ENCODE measurements at places on chromosomes 6 and 20.

GRCh38 chr20:10898552-10898951 is 224.8 kb upstream of the JAG1 start:
- no peak for DNase-seq

DNA sequence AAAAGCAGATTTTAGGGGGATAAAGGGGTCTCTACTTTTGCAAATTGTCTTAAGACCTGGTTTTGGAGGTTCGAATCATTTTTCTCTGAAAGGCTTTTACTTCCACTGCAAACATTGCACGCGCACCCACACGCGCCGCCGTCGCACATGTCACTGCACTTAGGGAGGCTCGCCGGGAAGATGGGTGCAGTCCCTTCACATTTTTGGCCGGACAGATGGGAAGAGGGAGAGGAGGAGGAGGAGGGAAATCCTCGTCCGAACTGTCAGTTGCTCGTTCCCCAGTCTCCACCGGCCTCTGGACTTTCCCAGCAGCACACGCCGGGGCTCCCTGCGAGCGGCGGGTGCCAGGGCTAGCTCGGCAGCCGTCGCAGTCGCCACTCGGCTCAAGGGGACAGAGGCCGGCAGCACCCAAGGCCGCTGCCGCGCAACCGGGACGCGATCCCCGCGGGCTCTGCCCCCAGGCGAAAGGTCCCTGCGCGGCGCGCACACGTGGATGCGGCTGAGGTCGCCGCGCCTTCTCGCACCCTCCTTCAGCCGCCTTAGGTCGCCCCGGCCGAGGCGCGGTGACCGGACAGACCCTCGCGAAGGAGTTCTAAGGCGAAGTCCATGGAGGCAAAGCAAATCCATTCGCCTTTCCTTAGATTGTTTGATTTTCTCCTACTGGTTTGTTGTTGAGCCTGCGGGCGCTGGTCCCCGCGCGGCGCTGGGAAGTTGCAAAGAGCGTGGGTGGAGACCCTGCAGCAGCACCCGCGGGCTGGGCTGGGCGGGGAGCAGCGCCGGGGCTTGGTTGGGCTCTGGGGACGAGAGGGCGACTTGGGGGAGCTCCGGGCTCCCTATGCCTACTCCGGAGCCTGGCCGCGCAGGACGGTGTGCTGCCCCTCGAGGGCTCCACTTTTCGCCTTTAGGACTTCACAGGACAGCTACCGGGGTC is 1.2 kb downstream of the MYB start:
- no peak for DNase-seq

DNA sequence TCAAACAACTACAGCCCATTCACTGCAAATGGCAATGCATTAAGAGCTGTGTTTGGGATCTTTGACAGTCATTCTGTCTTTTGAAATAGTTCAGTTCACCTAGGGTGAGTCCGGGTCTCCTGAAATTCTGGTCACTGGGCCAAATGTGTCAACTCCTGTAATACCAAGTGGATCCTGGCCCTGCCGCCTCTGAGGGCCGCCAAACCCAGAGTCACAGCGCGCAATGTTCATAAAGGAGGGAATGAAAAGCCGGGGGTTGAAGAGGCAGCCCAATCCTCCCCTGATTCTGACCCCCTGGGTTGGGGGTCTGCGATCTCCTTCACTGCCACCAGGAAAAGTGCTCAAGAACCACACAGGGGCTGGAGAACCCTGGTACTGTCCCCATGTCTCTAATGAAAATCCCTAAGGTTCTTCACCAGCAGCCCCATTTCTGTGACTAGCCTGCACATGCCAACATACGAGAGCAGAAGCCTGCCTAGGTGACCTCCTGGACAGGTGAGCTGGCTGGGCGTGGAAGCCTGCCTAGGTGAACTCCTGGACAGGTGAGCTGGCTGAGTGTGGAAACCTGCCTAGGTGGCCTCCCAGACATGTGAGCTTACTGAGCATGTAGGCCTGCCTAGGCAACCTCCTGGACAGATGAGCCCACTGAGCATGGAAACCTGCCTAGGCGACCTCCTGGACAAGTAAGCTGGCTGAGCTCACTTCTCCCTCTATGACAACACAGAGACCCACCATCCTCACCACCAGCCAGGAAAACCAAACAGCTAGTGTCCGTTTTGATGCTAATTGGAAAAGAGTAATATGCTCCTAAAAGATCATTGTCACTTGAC is 16.1 kb upstream of the APMAP start:
- no peak for DNase-seq

GRCh38 chr6:1917626-1918371 is 308.1 kb downstream of the FOXC1 start:
- DNase-seq: no peak

- no peak for DNase-seq
Observed at GRCh38 chr20:59751075-59751711, 146.9 kb downstream of the PHACTR3 start.

DNA sequence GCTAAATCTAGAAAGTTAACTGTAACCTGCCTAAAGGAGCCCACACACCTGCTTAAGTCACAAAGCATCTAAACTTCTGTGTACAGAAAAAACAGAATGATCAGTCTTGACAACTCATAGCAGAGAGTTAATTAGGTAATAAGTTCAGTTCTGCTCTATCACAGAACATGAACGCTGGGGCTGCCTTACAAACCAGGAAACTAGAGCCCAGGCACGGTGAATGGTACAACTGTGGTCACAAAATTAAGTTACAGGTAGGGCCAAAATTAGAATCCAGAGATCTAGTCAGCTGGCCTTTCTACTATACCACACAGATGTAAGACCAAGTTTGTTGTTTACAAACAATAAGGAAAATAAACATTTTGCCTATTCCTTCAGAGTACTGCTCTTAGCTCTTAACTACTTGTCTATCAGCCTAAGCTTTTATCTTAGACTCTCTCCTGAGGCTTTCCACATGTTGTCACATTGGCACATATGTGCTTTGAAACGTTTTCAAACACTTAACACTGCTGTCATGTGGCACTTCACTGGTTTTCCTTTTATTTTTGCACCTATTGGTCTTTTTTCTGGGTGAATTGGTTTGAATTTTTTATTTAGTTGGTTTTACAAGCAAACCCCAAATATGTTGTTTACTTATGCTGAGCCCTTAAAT is 75.7 kb downstream of the SIM1 start:
- no peak for DNase-seq

DNA sequence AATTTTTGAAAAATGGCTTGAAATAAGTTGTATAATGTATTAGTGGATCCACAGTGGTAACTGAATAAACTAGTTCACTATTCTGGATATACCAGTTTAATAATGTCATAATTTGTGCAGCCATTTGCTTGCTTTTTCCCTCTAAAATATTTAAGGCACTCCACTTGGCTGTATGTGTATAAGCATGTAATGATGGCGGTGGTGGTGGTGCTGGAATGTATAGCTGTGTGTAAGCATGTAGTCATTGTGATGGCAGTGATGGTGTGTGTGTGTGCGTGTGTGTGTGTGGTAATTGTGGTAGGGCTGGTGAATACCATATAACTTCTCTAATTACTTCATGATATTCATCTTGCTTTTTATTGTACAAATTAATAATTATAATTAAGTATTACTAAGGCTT is 89.2 kb upstream of the HIVEP1 start:
- DNase-seq: no peak

GRCh38 chr6:38195113-38195635 is 375.6 kb downstream of the ZFAND3 start:
- DNase-seq: no peak

- DNase-seq: no peak
Observed at GRCh38 chr6:78462728-78463127, 404.6 kb upstream of the IRAK1BP1 start.

DNA sequence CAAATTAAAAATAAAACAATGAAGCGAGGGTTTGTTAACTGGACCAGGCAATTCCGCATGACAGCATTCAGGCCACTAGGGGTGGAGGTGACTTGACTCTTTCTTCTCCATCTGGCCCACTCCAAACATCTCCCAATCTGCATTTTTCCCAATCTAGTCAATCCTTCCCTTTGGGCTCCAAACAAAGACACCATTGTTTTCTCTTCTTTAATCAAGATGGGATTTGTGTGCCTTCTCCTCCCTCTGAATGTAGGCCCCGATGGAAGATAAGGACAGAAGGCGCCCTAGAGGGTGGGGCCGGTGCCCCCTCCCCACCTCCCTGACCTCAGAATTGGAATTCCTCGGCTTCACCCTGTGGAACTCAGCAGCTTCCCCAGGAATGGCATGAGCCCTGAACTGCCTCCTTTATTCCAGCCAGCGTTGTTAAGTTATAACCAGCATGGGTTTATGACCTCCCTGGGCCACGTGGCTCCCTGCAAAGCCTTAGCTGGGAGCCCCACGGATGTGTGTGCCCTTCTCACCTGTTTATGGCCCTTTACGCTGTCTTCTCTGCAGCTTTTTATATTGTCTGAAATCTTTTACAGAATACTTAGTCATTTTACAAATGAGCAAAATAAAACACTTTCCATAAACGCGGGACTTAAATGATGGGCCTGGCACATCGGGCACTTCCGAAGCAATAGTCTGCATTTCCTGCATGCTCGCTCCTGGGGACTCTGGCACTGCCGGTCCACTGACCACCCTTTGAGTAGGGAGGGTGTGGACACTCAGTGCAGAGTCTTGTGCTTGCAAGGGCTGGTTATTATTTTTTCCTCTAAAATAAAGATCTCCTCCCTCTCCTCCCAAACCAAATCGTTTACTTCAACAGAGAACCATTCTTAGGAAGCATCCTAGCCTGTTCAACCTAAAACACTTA is 24.5 kb downstream of the OVOL2 start:
- no peak for DNase-seq

DNA sequence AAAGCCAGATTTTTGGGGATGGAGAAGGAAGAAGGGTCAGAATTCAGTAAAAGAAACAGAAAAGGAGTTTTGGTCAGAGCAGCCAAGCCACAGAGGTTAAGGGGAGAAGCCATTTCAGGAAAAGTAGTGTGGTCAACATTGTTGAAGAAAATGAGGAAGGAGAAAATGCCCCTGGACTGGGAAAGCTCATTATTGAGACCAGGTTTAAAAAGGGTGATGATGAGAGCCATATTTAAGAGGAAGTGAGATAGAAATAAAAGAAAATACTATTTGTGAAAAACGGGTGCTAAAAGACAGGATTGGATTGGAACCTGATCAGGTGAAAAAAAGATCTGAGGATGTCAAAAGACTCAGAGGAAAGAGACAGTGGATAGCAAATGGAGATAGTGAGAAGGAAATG is 75.8 kb downstream of the CEP162 start:
- no peak for DNase-seq

- no peak for DNase-seq
Observed at GRCh38 chr6:33114406-33114805, 38.6 kb downstream of the HLA-DPB1 start.

- no peak for DNase-seq
Observed at GRCh38 chr20:62721511-62722370, 13.1 kb downstream of the NTSR1 start.

GRCh38 chr6:56709650-56710049 is 67.0 kb upstream of the DST start:
- DNase-seq: no peak

DNA sequence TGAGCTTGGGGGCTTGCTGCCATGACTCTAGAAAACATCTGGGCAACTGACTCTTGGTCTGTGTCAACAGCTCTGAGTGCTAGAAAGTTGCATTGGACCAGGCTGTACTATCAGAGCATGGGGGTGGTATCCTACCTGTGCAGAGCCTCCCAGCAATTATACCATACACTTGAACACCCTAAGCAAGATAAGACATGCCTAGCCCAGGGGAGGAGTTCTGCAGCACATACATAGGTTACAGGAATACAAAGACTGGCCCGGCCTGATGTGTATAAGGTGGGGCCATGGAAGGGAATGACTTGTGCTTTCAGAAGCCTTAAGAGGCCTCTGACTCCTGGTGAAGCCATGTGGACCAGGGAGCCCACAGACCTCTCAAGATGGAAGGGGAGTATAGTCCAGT is 11.4 kb upstream of the MOCS1 start:
- no peak for DNase-seq

DNA sequence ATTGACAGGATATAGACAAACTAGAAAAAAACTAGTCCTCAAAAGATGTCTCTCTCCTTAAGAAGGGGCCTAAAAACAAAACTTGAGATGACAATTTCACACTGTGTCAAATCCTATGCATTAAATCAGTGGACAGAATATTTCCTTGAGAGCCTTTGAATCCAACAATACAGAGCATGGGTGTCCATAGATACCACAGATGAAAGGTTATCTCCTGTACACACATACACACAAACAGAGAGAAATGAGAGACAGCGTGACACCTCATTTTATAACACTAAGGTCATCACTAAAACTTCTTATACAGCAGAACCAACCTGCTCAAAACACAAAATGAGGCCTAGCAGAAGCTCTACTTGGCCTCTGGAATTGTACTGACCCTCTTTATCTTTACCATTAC is 55.5 kb downstream of the MAP7 start:
- no peak for DNase-seq

DNA sequence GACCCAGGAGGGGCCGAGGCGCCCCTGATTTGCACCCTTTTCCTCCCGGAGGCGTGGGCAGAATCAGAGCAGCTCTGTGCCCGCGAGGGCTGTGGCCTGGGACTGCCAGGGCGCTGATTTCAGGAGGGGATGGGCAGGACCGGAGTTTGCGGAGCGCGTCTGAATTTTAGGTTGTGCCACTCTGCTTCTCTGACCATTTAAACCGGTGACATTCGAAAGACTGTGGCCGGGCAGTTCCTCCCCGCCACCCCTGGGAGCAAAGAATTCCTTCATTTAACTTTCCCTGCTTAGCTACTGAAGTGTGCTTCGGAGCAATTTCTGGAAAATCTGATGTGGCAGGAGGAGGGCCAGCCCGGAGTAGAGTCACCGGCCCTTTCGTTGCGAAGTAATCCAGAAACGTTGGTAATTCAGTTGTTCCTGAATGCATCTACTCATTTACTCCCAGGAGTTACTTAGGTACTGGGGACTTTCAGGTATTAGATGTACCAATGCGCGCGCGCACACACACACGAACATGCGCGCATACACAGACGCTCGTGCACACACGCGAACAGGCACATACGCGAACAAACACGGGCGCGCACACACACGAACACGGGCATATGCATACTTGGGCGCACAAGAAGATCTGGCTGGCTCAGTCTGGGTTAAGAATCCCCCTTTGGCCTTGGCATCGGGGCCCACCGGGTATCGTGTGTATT is 568 bp downstream of the CCDC170 start:
- no peak for DNase-seq

GRCh38 chr6:133248241-133249001 is 7.3 kb downstream of the EYA4 start:
- DNase-seq: no peak

DNA sequence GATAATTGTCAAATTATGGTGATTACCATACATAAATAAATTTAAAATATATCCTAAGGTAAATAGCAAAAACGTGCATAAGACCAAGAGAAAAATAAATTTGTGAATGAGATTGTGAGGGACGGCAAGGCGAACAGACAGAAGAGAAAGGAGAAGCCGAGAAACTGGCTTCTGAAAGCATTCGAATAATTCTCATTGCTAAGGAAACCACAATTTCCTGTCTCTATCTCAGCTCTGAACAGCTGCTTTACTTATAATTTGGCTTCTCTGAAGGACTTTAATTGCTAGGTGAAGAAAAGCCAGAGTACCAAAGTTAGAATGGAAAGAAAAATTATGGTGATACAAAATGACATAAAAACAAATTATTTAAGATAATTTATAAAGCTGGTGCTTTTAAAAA is 79.0 kb upstream of the RGS17 start:
- DNase-seq: no peak
